ENCODE measurements at places on chromosomes 7 and 10.

- DNase-seq, result no peak
Observed at GRCh38 chr7:14332155-14332554, 342.7 kb upstream of the ETV1 start.

GRCh38 chr10:5515948-5516761, 8.6 kb upstream of the CALML3 start:
- no peak for DNase-seq

- DNase-seq, result no peak
Observed at GRCh38 chr7:117041007-117041406, 87.7 kb downstream of the ST7 start.

- DNase-seq, result no peak
Observed at GRCh38 chr7:141374425-141374824, 176.8 kb upstream of the AGK start.

- no peak for DNase-seq
Observed at GRCh38 chr7:70053421-70053820, 455.1 kb downstream of the AUTS2 start.

DNA sequence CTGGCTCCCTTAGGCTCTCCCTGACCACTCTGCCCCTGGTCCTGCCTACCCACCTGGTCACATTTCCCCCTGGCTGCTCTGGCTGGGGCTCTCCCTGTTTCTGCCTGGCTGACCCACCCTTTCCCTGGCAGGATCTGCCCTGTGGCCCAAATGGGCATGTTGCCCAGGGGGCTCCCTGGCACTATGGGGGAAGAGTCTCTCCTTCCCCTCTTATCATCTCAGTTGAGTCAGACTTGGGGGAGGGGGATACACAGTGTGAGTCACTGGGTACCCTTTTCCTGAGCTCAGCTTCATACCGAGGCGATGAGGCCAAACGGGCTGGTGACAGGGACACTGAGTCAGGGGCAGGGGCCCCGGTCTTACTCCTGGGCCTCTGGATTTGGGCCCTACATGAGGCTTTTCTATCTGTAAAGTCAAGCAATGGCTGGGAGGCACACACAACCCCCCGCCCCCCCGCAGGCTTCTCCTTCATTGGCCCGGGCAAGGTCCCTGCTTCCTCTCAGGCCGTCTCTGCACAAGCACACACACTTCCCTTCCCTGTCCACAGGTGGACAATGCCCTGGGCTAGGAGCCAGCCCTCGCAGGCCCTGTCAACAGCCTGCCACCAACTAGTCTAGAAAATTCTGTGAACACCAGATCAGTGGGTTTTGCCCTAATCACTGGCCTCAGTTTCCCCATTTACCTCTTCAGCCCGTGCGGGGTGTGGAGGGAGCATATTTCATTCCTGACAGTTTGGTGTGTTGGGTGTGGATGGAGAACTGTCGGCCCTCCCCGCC, 627 bp upstream of the FLNC start:
- DNase-seq, result no peak

- DNase-seq, result no peak
Observed at GRCh38 chr7:14233076-14233867, 243.8 kb upstream of the ETV1 start.

GRCh38 chr7:44534087-44534486, 7.0 kb downstream of the NPC1L1 start:
- DNase-seq, result no peak

GRCh38 chr10:69742356-69742695, 59.4 kb upstream of the COL13A1 start:
- DNase-seq, result no peak

GRCh38 chr10:72692994-72693781, 1.2 kb downstream of the MCU start:
- DNase-seq, result no peak

DNA sequence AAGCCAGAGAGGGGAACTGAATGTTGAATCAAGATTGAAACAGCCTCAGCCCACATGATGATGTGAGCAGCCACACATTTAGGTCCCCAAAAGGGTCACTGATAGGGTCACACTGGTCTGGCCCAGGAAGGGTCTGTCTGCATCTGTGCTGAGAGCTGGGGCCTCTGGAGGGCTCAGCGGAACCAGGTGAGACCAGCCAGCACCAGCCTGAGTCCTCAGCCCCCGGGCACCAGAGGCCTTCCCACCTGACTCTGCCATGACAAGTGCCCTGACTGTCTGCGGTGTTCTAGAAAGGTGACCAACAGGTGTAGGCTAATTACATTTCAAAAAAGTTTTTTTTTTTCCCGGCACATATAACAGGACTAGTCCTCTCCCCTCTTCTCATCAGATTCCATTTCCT, 76.2 kb downstream of the WDR11 start:
- no peak for DNase-seq

GRCh38 chr10:119344381-119344780, 137.0 kb downstream of the GRK5 start:
- DNase-seq, result no peak

DNA sequence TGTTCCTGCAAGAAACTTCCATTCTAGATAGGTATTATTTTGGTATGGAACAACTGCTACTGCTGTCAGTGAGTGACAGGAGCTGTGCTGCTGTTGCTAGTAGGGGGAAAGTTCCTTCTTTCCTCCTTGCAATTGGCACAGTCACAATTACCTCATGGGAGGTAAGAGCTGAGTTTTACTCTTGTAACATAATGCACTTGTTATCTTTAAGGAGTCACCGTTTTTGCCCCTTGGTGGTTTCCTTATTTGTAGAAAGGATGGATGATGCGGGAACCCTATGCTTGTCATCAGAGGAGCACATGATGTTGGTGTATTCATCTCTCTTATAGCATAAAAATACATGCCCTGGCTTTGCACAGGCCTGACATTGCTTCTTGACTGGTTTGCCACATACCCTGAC, 234.7 kb upstream of the NPY start:
- DNase-seq, result no peak

GRCh38 chr7:112770051-112770450, 20.1 kb downstream of the TMEM168 start:
- DNase-seq, result no peak

- no peak for DNase-seq
Observed at GRCh38 chr7:154255324-154255723, 203.1 kb downstream of the DPP6 start.

DNA sequence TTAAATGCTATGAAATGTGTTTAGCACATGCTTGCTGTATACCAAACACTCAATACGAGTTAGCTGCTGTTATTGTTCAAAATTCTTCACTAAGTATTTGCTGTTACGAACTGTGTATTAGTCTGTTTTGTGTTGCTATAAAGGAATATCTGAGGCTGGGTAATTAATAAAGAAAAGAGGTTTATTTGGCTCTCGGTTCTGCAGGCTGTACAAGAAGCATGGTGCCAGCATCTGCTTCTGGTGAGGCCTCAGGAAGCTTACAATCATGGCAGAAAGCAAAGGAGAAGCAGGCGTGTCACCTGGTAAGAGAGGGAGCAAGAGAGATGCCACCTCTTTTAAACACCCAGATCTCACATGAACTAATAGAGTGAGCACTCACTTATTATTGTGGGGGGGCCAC, 1.6 kb downstream of the UBE2D4 start:
- DNase-seq, result no peak

- peak; percentile 80 for DNase-seq
Observed at GRCh38 chr10:102241444-102242117, at the start of gene PITX3. Gene PITX3 (minus strand): TSS chr10:102241512. CDS start chr10:102232080, 9,432 bp downstream.

- no peak for DNase-seq
Observed at GRCh38 chr7:106064316-106064715, 47.8 kb downstream of the SYPL1 start.

GRCh38 chr7:139813689-139814088, 15.4 kb upstream of the TBXAS1 start:
- DNase-seq, result no peak

GRCh38 chr7:7816084-7816483, 97.7 kb upstream of the RPA3 start:
- no peak for DNase-seq

- no peak for DNase-seq
Observed at GRCh38 chr7:66206934-66207240, 1.8 kb downstream of the TPST1 start.

DNA sequence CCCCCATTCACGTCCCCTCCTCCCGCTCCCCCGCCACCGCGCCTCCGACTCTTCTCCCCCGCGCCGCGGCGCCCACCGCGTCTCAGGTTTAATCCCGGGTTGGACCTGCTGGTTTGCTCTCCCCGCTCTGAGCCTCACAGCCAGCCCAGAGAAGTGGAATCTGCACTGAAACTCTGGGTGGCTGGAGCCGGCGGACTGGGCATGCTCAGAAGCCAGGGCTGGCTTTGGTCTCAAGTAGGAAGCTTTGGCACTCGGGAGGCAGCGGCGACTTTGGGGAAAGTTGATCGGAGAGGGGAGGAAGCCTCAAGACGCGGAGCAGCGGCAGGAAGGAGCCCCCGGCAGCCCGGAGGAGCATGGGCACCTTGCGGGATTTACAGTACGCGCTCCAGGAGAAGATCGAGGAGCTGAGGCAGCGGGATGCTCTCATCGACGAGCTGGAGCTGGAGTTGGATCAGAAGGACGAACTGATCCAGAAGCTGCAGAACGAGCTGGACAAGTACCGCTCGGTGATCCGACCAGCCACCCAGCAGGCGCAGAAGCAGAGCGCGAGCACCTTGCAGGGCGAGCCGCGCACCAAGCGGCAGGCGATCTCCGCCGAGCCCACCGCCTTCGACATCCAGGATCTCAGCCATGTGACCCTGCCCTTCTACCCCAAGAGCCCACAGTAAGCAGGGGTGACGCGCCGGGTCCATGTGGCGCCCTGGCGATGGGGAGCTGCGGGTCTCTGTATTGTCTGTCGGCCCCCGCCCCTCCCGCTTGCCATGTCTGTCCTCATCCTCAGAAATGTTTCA, at the start of gene PRKG1:
TSS of gene PRKG1 (plus strand) at position 250 of the 791 bp plus-strand sequence.
- DNase-seq, result no peak

GRCh38 chr7:461453-462172, 58.0 kb downstream of the PDGFA start:
- DNase-seq, result no peak

GRCh38 chr7:94739180-94739579, 83.2 kb upstream of the SGCE start:
- DNase-seq, result no peak

DNA sequence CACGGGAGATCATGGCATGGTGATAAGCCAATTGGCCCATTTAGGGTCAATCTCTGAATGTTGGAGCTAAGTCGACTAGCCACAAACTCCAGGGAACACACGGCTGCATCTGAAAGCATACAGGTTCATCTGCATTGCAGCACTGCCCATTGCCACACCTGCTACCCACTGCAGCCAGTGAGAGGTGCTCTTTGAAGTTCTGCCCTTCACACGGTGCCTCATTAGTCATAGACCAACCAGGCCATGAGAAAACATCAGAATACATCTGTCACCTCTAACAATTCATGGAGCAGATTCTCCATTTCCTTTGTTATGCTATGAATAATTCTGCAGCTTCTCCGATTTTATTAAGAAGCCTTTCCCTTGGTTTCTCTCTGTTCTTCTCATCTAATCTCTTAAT, 65.7 kb upstream of the FAM204A start:
- DNase-seq, result no peak

DNA sequence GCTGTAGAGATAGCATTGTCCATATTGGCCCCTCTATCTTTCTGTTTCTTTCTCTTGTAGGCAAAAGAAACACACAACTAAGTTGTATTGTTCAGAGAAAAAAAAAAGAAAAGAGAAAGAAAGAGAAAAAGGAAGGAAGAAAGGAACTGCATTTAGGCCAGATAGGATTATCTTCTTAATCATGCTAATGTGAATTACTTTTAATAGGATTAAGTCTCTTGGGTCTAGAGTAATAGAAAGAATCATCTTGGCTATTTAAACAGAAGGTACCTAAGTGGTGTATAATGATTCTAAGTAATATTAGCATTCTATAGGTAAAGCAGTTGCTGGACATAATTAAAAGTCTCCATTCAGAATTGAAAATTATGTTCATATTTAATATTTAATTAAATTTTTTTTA, 42.2 kb downstream of the GPR85 start:
- no peak for DNase-seq

- DNase-seq, result no peak
Observed at GRCh38 chr10:43058716-43059335, 18.0 kb upstream of the RET start.

DNA sequence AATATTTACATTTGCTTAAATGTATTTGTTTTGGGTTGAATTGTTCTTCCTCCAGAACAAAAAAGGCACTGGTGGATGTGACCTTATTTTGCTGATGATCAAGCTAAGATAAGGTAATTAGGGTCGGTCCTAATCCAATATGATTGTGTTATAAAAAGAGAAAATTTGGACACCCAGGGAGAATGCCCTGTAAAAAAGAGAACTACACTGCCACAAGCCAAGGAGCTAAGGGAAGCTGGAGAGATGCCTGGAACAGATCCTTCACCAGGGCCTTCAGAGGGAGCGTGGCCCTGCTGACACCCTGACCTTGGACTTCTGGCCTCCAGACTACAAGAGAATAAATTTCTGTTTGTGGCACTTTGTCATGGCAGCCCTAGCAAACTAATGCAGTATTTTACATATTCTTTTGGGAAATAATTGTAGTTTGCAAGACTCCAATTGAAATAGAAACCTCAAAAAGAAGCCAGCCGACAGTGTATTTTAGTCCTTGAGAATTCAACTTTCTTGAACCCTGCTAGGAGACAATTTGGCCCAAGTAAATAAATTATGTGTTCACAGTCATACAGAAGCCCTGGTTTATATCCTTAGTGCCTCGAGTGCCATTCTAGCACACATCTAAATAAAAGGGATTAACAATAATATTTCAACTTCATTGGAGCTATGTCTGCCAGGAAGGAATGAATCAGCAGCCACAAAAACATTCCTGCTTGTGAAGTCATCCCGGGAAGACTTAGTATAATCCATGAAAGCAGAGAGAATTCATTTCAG, 164.6 kb downstream of the PKD1L1 start:
- no peak for DNase-seq

GRCh38 chr10:35933940-35934641, 292.0 kb upstream of the FZD8 start:
- no peak for DNase-seq

DNA sequence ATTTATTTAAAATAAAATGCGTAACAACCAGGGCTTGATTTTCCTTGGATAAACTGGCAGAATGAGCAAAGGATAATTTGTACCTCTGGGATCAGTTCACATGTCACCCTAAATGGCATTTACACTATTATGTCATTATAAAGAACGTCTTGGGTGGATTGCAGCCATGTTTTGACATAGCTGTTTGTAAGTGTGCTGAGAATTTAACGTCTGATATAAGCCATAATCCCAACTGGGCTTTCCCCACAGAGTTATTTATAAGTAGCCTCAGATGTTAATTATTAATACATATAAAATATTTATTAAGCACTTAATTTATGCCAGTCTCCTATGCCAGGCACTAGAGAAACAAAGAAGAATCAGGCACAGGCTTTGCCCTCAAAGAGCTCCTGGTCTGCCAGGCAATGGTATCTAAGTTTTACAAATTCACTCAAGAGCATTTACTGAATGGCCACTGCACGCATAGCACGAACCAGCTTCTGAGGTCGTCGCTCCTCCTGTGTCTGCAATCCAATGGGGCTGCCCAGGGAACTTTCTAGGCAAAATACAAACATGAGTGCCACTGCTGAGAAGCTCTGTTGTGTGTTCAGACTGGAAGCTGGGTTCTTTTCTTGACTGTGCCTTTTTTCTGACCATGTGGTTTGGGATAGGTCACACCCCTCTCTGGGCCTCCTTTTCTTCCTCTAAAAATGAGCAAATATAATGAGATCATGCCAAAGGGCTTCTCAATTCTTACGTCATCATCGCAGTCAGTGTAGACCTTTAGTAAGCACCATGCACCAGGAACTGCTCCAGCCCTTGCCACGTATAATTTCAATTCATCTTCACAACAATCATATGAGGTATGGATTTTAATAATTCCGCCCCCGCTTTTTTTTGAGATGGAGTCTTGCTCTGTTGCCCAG, 11.3 kb upstream of the CTBP2 start:
- DNase-seq, result no peak
